ENCODE measurements at places on chromosomes 7 and 10. TPM values are rescaled to one million over a fixed set of nuclear protein-coding genes. Genes with fewer than 3 reads are reported as not detected.

- no peak for DNase-seq
These were observed 145.1 kb downstream of the GRM8 start for GRCh38 chr7:127107601-127108007.

- DNase-seq: no peak
These were observed 114.4 kb upstream of the ADARB2 start for GRCh38 chr10:1851762-1852161.

DNA sequence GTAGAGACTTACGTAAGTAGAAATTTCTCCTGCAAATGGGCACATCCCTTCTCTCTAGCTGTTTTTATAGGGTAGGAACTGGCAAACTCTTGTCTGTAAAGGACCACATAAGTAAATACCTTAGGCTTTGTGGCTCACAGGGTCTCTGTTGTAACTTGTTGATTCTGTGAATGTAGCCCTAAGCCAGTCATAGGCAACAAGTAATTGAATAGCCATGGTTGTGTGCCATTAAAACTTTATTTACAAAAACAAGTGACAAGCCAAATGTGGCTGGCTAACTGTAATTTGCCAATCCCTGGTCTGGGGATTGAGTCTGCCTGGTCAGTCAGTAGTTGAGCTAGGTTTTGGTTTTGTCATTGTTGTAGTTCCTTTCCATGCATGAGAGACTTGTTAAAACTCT lies 5.3 kb upstream of the KLF6 start:
- no peak for DNase-seq

DNA sequence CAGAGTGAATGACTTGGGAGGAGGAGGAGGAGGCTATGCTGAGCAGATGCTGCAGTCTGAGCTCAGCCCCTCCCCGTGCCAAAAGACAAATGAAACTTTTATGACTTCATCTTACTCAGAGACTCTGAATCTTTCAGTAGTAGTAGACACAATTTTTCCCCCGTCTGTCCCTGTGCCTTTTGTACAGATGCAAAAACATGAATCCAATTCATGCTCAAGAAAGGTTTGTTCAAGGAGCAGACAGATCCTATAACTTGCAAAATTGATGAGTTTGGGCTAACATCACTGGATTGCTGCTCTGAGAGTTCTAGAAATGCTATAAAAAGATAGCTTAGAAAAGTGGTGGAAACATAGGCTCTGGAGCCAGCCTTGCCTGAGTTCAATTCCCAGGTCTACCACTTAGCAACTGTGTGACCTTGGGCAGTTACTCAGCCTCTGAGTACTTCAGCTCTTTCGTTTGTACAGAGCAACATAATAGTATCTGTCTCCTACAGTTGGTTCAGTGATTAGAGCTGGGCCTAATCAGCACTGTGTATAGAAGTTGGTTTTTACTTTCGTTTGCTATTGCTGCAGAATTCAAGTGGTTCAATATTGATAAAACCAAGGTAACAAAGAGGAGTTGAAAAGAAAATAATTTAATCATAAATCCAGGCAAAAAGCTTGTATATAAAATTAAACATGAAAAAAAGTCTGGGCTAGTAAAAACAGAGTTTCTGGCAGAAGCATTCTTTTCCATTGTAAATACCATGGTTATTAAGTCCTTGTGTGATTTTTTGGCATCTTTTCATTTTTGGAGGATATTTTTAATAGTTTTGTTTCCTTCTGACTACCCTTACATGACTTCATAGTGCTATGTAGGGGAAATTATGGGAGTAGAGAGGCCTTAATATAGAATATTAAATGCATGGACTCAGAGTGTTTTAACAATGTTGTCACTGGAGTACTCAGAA lies 174.2 kb upstream of the ZNF32 start:
- DNase-seq: no peak

Gene HOXA10
- total RNA-seq: not detected

Gene SLC25A28
- 18.6 TPM for total RNA-seq

- no peak for DNase-seq
These were observed 404.6 kb upstream of the NRP1 start for GRCh38 chr10:33739031-33739430.

Gene WNT2
- 0.16 TPM for total RNA-seq

Data from occipital lobe (tissue), 3 donors.